Kasumi-1 (cell line): ENCODE measurements at places on chromosomes 5 and 9.

DNA sequence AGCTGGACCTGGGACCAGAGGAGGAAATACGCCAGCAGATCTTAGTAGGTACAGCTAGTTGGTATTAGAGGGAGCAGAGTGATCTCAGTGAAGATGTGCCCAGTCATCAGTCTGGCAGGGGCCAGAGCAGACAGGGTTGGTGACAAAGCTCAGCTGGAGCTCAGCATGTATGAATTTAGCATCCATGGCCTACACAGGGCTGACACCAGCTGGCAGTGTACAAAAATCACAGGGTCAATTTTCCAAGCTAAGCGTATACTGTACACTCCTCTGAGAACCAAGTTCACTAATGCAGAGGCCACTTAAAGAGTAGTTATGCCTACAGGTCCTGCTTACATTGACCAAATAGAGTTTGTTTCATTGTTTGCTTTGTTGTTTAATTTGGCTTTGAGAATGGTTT is 146.6 kb downstream of the SLC24A2 start:
- no peak for DNase-seq

GRCh38 chr9:134813841-134814240 is 66.8 kb upstream of the FCN2 start:
- no peak for DNase-seq

DNA sequence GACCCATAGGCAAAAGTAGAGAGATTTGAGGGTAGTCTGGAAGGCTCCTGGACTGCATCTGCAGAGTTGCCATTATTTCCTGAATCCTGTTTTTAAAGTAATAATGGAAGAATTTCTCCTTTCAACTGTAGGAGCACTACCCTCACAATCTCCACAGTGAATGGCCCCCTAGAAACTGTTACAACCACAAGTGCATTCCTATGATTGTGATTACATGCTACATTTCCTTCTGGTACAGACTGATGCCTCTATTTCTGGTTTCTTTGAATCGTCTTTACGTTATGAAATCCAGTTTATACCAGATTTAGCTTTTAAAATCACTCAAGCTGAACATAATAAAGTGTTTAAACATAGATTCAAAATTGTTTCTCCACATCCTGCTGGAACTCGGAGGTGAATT is 49.4 kb downstream of the FRMPD1 start:
- DNase-seq, result no peak

DNA sequence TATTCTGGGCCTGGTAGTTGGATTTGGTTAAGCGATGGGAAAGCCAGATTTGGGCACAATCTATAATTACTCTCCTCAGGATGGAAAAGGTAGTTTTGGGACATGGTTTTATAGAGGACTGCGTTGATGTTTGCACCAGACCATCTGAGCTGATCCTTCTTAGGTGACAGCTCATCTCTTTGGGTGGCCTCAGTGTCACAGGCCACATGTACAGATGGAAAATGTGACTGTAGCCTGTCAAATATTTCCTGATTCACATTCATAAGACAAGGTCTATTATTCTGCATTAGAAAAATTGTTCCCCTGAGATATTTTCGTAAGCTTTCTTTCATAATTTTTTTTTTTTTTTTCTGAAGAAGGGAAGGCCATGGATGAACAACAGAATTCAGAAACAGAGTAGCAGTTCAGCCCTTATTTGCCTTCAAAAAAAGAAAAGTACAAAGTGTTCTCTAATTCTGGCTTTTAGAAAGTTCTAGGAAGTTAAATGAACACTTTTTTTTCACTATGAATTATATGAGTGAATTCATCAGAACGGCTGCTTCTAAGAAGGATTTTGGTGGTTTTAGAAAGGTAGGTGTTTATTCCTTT is 81.0 kb downstream of the NNT start:
- no peak for DNase-seq

DNA sequence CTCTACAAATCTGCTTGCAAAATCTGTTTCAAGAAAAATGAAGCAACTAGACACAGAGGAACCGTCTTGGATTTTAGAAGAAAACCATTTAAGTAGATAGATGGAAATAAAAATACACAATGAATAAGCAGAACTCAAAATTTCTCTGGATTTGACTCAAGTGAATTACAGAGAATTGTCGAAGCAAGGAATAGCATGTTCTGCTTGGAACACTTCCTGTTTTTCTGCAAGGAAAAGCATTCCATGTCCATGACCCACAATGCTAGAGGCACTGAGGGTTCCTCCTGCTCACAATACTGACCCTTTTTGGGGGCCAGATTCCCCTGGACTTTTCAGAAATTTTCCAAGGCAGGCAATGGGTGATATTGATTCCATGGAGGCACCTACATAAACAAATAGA is 29.8 kb downstream of the PRUNE2 start:
- no peak for DNase-seq

DNA sequence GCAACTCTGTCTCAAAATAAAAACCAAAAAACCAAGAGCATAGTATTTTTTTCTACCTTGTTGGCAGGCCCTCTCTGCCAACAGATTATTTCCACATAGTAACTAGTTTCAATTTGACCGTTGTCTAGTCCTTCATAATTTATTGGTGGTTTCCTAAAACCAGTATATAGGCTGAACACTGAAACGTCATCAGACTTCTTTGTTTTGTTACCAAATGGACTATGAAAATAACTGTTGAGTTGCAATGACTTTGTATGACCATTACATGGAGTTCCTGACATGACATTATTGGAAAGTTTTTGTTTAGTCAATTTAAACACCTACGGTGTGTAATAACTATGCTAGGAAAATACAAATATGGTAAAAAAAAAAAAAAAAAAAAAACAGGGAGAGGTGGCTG is 1.7 kb downstream of the AGGF1 start:
- no peak for DNase-seq

DNA sequence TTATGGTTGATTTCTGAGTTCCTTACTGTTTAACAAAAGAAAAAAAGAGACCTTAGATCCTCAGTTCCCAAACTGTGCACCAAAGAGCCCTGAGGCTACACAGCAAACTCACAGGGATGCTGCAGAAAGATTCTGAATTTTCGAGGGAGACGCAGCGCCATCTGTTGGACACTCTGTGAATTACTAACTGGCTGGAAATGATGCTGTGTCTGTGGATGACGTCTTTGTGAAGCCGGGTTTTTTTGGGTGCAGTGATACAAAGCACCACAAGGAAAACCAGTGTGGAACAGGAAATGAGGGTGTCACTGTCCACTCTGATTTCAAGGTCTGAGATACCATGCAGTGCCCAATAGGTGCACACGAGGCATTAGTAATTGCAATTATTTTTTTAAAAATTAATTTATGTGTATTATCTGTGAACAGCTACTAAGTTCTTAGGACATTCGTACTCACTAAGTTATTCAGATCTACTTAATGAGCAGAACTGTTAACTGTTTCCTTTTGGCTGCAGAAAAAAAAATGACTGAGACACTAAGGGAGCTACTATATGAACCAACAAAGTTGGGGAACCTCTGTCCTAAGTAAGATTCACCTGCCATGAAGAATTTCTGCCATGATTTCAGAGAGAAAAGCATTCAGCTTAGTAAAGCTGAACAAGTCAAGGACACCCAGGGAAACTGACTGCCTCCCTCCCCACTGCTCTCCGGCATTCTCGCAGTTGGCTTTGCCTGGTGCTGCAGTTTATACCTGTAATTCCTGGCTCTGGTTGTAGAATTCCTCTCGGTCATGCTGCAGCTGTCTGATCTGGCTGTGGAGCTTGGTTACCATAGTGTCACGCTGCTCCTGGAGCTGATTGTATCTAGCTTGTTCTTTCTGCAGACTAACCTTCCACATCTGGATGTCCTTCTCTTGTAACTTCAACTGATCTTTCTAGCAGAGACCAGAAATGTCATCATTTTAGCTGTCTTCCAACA is 23.4 kb downstream of the SPACA9 start:
- DNase-seq, result peak; percentile 89
